ENCODE measurements at places on chromosomes 12 and 14.

GRCh38 chr12:120237360-120238171, 28.0 kb downstream of the PXN start:
- no peak for DNase-seq

DNA sequence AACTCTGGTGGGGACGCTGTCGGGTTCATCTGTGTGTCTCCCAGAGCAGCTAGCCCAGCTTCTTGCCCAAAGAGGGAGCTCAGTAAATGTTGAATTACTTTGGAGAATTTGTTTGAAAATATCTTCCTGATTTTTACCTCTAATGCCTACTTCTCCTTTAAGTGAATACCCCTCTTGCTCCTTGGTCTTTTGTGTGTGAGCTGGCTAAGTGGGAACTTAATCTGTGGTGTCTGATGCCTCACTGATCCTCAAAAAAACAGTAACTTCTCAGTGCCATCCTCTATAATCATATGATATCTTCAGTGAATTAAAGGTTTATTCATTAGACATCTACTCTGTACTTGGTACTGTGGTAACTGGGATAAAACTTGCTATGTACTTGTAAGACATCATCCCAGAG, 7.7 kb upstream of the PSMA6 start:
- DNase-seq = no peak

- DNase-seq = no peak
Measured at GRCh38 chr12:121346747-121347146, 5.5 kb downstream of the ANAPC5 start.

GRCh38 chr14:55712491-55712890, 132.5 kb downstream of the KTN1 start:
- DNase-seq = no peak

DNA sequence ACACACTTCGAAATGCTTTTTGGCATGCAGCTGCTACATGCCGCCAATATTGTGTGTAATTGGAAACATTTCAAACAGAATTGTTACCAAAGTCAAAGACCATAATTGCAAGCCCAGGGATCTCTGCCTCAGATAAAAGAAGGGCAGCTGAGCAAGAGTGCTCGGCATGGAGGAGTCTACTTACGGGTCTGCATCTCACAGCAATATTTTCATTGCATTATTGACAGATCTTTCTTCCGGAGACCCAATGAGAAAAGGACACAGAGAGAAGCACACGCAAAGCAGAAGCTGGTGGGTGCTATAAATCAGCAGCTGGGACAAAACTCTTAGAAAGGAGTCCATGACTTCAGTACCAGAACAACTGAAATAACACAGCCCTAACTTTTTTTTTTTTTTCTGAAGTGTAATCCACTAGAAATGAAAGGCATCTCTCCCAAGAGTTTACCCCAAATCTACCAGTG, 4.9 kb downstream of the PRICKLE1 start:
- DNase-seq = no peak

- DNase-seq = no peak
Measured at GRCh38 chr12:126198966-126199692, 1133.9 kb downstream of the AACS start.

- no peak for DNase-seq
Measured at GRCh38 chr12:59595565-59595882, 305 bp upstream of the SLC16A7 start.

- DNase-seq = no peak
Measured at GRCh38 chr14:51862176-51862796, 1.9 kb downstream of the GNG2 start.
